ENCODE measurements at places on chromosomes 5 and 9.

DNA sequence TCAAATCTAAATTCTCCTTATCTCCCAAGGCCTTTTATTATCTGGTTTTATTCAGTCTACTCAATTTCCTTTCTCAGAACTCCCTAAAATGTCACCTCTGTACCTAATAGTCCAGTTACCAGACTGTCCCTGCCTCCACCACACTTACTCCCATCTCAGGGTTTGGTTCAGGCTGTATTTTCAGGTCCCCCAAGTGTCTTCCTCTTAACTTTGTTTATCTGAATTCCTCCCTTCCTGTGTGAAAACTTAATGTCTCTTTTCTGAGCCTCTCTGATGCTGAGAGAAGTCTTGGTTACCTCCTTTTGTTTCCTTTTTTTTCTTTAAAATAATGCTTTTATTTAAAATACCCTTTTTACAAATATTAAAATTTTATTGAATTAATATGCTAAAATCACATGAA is 133.4 kb downstream of the PAM start:
- DNase-seq: no peak

DNA sequence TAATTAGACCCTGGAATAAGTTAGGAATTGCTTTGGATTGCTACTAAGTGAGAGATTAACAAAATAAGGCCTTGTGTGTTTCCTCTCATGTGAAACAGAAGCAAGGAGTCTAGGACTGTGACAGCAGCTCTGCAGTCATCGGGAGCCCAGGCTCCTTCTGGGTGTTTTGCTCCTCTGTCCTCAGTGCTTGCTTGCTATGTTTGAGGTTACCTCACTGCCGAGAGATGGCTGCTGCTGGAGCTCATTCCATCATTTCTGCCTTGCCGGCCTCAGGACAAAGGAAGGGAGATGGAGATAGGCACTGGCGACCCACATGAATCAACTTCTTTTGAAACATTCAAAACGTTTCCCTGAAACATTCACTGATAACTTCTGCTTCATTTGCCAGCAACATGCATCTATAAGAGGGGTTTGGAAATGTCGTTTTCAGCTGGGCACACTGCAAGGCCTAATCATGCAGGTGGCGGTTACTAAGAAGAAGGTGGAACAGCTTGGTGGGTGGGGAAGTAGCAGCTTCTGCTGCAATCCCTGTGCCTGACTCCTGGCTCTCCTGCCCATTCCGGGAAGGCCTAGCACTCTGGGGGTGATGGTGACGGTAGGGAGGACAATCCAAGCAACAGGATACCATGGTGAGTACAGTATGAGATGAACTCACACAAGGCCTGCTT is 77.2 kb upstream of the CD180 start:
- no peak for DNase-seq

GRCh38 chr9:86670536-86670935 is 276.8 kb downstream of the GAS1 start:
- DNase-seq: no peak

DNA sequence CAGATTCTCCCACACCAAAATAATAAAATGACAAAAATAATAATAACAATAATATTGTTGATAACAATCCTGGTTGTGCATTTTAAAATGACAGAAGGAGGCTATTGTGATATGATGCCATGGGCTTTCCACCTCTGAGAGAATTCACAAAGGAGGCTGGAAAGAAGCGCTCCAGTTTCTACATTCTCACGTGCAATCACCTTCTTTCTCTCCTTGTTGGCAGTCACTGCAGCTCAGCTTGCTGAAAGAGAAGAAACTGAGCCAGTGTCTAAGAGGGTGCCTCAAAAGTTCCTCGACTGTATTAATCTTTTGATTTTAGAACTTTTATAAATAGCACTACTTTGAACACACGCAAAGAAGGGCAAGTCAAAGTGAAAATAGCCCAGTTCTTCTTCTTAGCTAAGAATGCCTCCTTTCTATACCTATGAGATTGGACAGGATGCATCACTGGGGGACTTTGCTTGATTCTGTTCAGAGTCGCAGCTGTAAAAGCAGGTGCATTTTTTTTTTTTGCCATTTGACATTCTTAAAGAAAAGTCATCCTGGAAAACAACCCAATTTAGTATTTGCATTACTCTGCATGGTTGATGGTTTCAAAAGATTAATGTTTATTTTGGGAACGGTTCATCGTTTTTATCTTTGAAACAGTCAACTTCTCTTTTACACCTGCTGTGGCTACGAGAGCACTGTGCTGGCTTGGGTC is 12.4 kb upstream of the SUB1 start:
- no peak for DNase-seq

DNA sequence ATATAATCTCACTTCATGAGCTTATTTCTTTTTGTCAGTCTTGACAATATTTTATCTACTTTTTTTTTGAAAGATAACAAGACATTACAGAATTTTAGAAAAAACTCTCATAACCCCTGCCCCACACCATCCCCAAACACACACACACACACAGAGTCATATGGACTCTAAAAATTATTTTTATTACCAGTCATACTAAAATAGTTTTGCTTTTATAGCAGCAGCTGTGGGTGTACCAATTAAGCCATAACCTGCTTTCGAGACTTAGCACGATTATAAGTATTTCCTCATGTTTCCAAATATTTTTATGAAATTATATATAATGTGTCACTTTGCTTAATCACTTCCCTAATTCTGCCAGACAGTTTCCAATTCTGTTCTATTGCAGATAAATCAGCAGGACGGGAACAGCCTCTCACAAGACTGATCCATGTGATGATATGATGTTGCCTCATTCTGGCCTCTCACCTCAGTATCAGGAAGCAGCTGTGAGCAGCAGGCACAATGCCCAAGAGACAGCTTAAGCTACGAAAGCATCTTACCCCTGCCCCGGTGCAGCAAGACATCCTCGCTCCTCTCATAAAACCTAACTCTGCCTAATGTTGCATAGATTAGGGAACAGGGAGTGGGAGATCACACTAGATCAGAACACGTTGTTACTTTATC is 7.0 kb downstream of the PDCL start:
- DNase-seq: no peak

DNA sequence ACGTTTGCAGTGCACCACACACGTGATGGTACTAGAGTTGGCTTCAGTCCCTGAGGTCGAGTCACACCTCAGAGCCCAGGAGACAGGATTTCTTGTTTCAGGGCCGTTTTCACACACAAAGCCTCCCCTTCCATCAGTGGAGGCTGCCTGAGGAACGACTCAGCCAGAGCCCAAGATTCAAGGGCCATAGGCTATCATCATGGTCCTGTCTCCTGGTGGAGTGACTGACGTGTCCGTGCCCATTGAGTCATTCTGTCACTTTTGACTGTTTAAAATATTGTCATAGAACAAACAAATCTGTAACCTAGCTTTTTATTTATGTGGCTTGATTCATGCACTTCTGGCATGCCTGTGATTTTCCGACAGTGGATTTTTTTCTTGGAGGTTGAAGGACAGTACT is 28.3 kb downstream of the CAMK2A start:
- DNase-seq: peak; percentile 18

- no peak for DNase-seq
These were observed 55.2 kb downstream of the RIC1 start for GRCh38 chr9:5684101-5684500.

GRCh38 chr5:105931881-105932421 is 1738.8 kb downstream of the EFNA5 start:
- DNase-seq: no peak

- no peak for DNase-seq
These were observed 517.7 kb downstream of the TLE1 start for GRCh38 chr9:81171689-81172088.

DNA sequence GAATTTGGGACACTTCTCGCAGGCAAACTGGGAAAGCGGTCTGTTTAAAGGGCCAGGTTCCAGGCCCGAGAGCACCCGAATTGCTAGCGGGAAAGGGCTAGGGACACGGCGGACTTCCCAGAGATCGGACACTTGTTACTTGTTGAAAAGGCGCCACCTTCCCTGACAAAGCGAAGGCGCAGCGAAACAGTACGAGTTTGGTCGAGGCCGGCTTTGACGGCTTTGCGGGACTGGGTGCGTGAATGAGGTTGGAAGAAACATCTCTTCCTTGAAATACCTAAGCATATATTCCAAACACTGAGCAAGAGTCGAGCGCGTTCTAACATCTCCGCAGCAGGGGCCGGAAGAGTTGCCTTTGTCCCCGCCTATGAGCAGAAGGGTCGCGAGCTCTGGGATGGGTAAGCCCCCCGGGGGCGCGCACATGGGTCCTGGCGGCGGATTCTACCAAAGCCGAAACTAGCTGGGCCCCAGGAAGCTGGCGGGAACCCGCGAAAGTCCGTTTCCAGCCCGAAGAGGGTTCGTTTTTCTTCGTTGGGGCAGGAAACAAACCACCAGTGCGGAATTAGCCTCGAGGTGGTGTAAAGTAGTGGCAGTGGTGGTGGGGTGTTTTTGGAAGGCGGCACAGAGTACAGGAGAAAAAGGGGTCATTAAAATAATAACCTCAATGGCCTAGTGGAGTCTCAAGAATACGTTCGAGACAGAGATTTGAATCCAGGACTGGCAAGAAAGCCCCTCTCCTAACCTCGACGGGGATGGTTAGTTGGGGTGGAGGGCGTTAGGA is 1.5 kb downstream of the GDNF start:
- no peak for DNase-seq

- no peak for DNase-seq
These were observed 122.7 kb upstream of the RASEF start for GRCh38 chr9:83185488-83186154.

DNA sequence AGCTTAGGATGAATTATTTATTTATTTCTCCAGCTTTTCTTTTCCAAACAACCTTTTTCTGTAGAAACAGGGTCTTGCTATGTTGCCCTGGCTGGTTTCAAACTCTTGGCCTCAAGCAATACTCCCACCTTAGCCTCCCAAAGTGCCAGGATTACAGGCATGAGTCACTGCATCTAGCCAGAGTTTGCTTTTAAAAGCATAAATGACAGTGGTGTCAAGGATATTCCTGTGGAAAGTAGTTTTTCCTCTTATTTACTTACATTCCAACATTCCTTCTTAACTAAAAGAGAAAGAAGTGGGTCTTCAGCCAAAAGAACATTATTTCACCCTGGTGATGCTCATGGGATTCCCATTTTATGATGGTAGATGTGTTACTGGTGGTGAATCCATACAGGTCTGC is 62.4 kb downstream of the GRIA1 start:
- no peak for DNase-seq

DNA sequence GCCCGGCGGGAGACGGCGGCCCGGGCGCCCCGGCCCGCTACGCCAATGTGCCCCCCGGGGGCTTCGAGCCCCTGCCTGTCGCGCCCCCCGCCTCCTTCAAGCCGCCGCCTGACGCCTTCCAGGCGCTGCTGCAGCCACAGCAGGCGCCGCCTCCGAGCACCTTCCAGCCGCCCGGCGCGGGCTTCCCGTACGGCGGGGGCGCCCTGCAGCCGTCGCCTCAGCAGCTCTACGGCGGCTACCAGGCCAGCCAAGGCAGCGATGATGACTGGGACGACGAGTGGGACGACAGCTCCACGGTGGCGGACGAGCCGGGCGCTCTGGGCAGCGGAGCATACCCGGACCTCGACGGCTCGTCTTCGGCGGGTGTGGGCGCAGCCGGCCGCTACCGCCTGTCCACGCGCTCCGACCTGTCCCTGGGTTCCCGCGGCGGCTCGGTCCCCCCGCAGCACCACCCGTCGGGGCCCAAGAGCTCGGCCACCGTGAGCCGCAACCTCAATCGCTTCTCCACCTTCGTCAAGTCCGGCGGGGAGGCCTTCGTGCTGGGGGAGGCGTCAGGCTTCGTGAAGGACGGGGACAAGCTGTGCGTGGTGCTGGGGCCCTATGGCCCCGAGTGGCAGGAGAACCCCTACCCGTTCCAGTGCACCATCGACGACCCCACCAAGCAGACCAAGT is 723 bp downstream of the SNX18 start:
- peak; percentile 29 for DNase-seq

DNA sequence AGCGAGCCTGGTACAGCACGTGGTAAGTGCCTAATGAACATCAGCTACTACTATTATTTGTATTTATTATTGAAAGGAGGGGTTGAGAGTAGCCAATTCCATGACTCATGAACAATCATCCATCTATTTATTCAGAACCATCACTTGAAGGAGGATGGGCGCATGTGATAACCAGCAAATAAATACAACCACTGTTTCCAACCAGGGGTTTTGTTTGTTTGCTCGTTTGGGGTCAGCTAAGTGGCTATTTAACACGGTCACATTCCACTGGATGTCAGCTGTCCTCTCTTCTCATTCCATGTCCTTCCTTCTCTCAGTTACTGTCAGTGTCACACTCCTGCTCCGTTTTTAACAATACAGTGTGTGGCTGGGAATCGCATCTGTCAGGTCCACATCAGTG is 8.6 kb downstream of the RAPGEF1 start:
- DNase-seq: no peak

DNA sequence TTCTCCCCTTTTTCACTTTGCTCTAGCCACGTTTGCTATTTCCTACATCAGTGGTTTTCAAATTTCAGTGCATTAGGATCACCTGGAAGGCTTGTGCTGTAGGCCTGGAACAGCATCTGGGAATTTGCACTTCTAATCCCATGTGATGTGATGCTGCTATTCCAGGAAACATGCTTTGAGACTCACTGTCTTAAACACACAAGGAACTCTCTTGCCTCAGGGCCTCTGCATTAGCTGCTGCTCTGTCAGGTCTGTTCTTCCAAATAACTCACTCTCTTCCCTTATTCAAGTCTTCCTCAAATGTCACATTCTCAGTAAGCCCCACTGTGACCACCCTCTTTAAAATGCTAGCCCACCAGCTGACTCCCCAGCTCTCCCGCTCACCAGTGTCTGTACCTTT is 204.0 kb downstream of the DNAH5 start:
- no peak for DNase-seq

DNA sequence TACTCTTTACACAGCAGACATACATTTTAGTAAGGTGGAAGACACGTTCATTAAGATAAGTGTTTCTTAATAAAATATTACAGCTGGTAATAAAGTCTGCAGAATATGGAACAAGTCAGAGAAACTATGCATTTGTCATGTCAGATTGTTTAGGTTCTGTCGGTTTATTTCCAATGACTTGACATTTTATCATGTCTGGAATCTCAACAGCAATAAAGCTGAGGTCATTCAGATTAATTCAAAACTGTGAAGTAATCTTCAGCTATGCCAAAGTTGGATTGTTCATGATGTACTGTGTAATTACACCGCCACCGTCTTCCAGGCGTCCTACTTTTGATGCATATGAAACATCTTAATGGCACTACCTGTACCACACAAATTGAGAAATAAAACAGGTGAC is 1032.6 kb downstream of the CDH12 start:
- DNase-seq: no peak

- no peak for DNase-seq
These were observed 1164.5 kb downstream of the CDH12 start for GRCh38 chr5:21688655-21689054.

DNA sequence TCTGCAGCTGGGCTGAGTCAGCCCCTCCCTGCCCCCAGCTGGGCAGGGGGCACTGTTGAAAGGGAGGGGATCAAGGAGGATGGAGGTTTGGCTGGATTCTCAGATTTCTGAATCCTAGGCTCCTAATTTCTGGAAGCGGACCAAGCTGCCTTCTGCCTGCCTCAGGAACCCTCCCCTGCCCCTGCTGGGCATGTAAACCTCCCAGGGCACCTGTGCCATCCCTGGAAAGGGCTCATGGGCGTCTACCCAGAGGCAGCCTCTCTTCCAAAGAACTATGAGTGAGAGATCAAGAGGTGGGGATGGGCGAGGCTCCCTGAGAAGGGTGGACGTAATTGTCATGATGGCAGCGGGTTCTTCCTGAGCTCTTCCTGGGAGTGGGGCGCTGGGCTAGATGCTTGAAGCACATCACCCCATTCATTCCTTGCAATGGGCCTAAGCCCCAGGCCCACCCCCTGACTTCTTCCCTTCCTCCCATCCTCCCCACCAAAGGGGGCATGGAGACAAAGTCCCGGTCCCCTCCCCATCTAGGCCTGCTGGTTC is 21.6 kb downstream of the CSF1R start:
- DNase-seq: no peak
